A549 treated with RU486 at 1 μM for 4 hours (cell line): ENCODE measurements at places on chromosomes 12 and 14. TPM values are rescaled to one million over a fixed set of nuclear protein-coding genes. Genes with fewer than 3 reads are reported as not detected.

The IL22 gene
- total RNA-seq, result not detected in 5 replicates

The PLEKHG3 gene
- total RNA-seq, result 32.0 to 46.9 TPM (median 42.2 TPM) in 5 replicates

The FITM1 gene
- 0.17 to 0.31 TPM in 2 of 5 replicates, not detected in the others for total RNA-seq

The RFX4 gene
- total RNA-seq, result 0.05 TPM in 1 of 5 replicates, not detected in the others

The KRT3 gene
- 0.05 to 0.08 TPM (median 0.07 TPM) in 3 of 5 replicates, not detected in the others for total RNA-seq

The OAS1 gene
- 59.6 to 92.3 TPM (median 83.6 TPM) in 5 replicates for total RNA-seq

The SOAT2 gene
- total RNA-seq, result 0.15 to 0.29 TPM (median 0.23 TPM) in 5 replicates
